Bronchial epithelial cell (primary cell): ENCODE measurements at places on chromosomes 6 and 20. TPM values are rescaled to one million over a fixed set of nuclear protein-coding genes. Genes with fewer than 3 reads are reported as not detected.

The CALHM4 gene
- total RNA-seq: under 0.01 TPM in 1 of 2 replicates, not detected in the other

The PKIB gene
- total RNA-seq: 2.8 and 3.9 TPM in 2 replicates

The OPN5 gene
- total RNA-seq: not detected in 2 replicates

The NCOA6 gene
- total RNA-seq: 5.5 and 6.8 TPM in 2 replicates

The KDM1B gene
- 21.1 and 34.1 TPM in 2 replicates for total RNA-seq

The KCNB1 gene
- total RNA-seq: not detected in 2 replicates

The GSTA1 gene
- total RNA-seq: 0.26 TPM in 1 of 2 replicates, not detected in the other

The C6orf132 gene
- total RNA-seq: 11.3 and 46.1 TPM in 2 replicates

The BEND3 gene
- 1.8 and 3.9 TPM in 2 replicates for total RNA-seq

The RNF217 gene
- total RNA-seq: 14.2 and 16.3 TPM in 2 replicates

The RNASET2 gene
- 13.2 and 15.0 TPM in 2 replicates for total RNA-seq

The SYNDIG1 gene
- total RNA-seq: not detected in 2 replicates

The HLA-DQA1 gene
- total RNA-seq: not detected in 2 replicates

The DLK2 gene
- 4.1 and 8.2 TPM in 2 replicates for total RNA-seq

The RBBP9 gene
- 12.0 and 18.2 TPM in 2 replicates for total RNA-seq

The TLDC2 gene
- total RNA-seq: 0.13 and 0.26 TPM in 2 replicates

The RNF8 gene
- total RNA-seq: 20.8 and 29.2 TPM in 2 replicates

The DAAM2 gene
- under 0.01 and 0.13 TPM in 2 replicates for total RNA-seq

The PRSS16 gene
- total RNA-seq: 4.5 and 15.1 TPM in 2 replicates

The DCDC2 gene
- under 0.01 and 0.13 TPM in 2 replicates for total RNA-seq

The ZNF391 gene
- total RNA-seq: 0.53 and 1.4 TPM in 2 replicates

The ADGRB3 gene
- not detected in 2 replicates for total RNA-seq

The ZNF165 gene
- 2.6 and 4.7 TPM in 2 replicates for total RNA-seq

The NRN1 gene
- not detected in 2 replicates for total RNA-seq

The CLPSL1 gene
- total RNA-seq: not detected in 2 replicates

The LPIN3 gene
- 3.9 and 10.0 TPM in 2 replicates for total RNA-seq

The NOL4L gene
- total RNA-seq: 1.8 and 2.8 TPM in 2 replicates

The ELOVL2 gene
- total RNA-seq: under 0.01 TPM in 1 of 2 replicates, not detected in the other

The GJA10 gene
- total RNA-seq: not detected in 2 replicates

The SLPI gene
- total RNA-seq: 854 and 2,253 TPM in 2 replicates

The LY86 gene
- total RNA-seq: not detected in 2 replicates

The ZBTB12 gene
- 0.64 and 1.3 TPM in 2 replicates for total RNA-seq

The CLDN20 gene
- total RNA-seq: not detected in 2 replicates

The NOTCH4 gene
- total RNA-seq: 0.26 and 0.38 TPM in 2 replicates

The TMC2 gene
- total RNA-seq: not detected in 2 replicates

The ZBTB24 gene
- total RNA-seq: 4.6 and 6.3 TPM in 2 replicates

The POPDC3 gene
- total RNA-seq: 1.4 and 5.8 TPM in 2 replicates

The RAET1G gene
- total RNA-seq: 26.6 and 45.0 TPM in 2 replicates

The BIRC7 gene
- not detected in 2 replicates for total RNA-seq

The CRISP3 gene
- total RNA-seq: under 0.01 and 2.4 TPM in 2 replicates

The ATP6V1G2 gene
- 0.26 and 0.51 TPM in 2 replicates for total RNA-seq

The BNIP5 gene
- total RNA-seq: not detected in 2 replicates

The PRPH2 gene
- under 0.01 TPM in 1 of 2 replicates, not detected in the other for total RNA-seq

The HLA-DPA1 gene
- 0.26 and 1.1 TPM in 2 replicates for total RNA-seq

The MUC22 gene
- under 0.01 TPM in 1 of 2 replicates, not detected in the other for total RNA-seq

The MRAP2 gene
- total RNA-seq: 0.13 and 0.26 TPM in 2 replicates

The KPNA5 gene
- total RNA-seq: 2.2 and 3.2 TPM in 2 replicates

The SRMS gene
- total RNA-seq: 0.13 and 0.79 TPM in 2 replicates

The CLPSL2 gene
- not detected in 2 replicates for total RNA-seq

The ZNF335 gene
- total RNA-seq: 10.3 and 11.8 TPM in 2 replicates
